ENCODE measurements at places on chromosomes 4 and X. TPM values are rescaled to one million over a fixed set of nuclear protein-coding genes. Genes with fewer than 3 reads are reported as not detected.

The TBX22 gene
- polyA plus RNA-seq = not detected

The PAGE5 gene
- polyA plus RNA-seq = not detected

The TECRL gene
- 12.6 TPM for polyA plus RNA-seq

The ETDA gene
- not detected for polyA plus RNA-seq

The TMEM255A gene
- 0.38 TPM for polyA plus RNA-seq

Data from psoas muscle (tissue), 8 donors.